SJSA1 (cell line): ENCODE measurements at places on chromosomes 3 and 15. TPM values are rescaled to one million over a fixed set of nuclear protein-coding genes. Genes with fewer than 3 reads are reported as not detected.

GRCh38 chr3:186596568-186597287 is 16.1 kb upstream of the AHSG start:
- no peaks in the 10 kb centered on the region for H3K27me3 ChIP-seq
- H3K36me3 ChIP-seq: no peaks in the 10 kb centered on the region
- no peak overlapping the region for H3K4me3 ChIP-seq
- H3K27ac ChIP-seq: no peak overlapping the region
- DNase-seq: no peak
- H3K4me1 ChIP-seq: no peaks in the 10 kb centered on the region

DNA sequence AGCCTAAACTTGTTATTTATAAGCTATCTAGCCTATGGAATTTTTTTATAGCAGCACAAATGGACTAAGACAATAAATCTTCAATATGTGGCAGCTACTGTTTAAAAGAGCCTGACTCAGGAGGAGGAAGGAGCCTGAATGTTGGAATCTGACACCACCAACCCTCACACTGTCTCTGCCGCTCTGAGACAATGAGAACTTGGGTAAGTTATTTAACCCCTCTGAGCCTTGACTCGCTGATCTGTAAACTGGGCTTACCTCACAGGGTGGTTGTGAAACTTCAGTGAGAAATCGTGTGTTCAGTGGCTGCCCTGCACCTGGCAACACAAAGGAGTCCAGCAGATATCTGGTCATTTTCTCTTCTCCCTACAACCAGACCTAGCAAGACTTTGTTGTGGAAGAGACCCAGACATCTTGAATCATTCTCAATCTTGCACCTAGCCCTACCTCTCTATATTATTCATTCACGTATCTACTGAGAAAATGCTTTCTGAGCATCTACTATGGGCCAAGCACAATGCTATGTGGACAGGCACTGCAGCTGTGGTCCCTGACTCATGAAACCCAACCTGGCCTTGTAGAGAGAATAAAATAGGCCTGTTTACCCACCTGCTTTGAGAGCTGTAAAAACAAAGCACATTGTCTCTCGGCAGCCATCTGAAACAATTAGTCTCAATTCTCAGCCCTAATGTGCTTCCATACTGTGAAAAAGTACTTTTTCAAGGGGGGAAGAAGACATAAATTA is 81.9 kb upstream of the SLC25A36 start:
- DNase-seq: no peak
- H3K27ac ChIP-seq: no peak overlapping the region
- H3K4me3 ChIP-seq: no peak overlapping the region

GRCh38 chr15:71080705-71081104 is 34.6 kb upstream of the THSD4 start:
- no peak overlapping the region for H3K4me3 ChIP-seq
- H3K36me3 ChIP-seq: no peaks in the 10 kb centered on the region
- DNase-seq: no peak
- no peaks in the 10 kb centered on the region for H3K27me3 ChIP-seq

DNA sequence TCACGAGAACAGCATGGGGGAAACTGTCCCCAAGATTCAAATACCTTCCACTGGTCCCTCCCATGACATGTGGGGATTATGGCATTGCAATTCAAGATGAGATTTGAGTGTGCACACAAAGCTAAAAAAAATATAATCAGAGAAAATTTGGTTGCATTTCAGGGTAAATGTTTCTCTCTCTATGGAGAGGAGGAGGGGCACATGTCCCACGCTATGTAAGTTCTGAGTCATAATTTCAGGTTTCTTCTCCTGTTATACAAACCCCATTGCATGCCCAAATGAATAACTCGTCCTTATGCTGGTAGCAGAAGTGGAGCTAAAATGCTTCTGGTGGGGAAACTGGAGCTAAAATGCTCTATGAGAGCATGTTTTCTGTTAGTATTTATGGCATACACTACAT is 209.7 kb upstream of the DCBLD2 start:
- no peak for DNase-seq
- H3K27me3 ChIP-seq: no peaks in the 10 kb centered on the region
- no peaks in the 10 kb centered on the region for H3K4me1 ChIP-seq
- no peak overlapping the region for H3K27ac ChIP-seq

GRCh38 chr15:51156957-51157356 is 62.3 kb upstream of the TNFAIP8L3 start:
- no peak overlapping the region for H3K27ac ChIP-seq
- H3K36me3 ChIP-seq: no peaks in the 10 kb centered on the region
- H3K4me3 ChIP-seq: no peak overlapping the region

The CLDN11 gene
- 0.66 and 1.7 TPM in 2 replicates for total RNA-seq
